ENCODE measurements at places on chromosomes 4 and X.
A peak's percentile ranks its signal among the peaks of the same experiment; 100 is the strongest.

GRCh38 chrX:100606753-100607152, 22.0 kb downstream of the TNMD start:
- DNase-seq, result no peak

DNA sequence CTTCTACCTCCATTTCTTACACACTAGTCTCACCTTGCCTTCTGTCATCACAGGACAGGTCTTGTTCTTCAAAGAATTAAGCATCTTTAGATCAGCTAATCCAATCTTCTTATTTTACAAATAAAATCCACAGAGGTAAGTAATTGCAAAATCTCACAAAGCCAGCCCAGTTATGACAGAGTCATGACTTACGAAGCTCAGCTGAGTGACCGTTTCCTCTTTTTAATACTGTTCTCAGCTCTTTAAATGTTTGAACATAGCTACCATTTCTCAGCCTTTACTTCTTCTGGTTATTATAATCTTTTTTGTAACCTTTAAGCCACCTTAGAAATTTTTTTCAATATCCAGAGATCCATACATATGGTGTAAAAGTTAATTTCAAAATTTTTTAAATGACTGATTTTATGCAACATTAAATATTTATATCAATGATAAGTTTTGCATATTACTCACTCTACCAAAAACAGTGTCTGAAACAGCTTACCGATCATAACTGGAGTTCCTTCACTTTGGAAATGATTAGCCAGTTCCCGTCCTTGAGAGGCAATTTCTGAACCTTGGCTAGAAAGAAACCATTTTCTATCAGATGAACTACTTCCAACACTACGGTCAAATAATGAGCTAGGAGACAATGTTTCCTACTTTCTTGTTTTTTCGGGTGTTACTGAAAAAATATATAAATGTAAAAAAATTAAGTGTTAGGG, 8.8 kb downstream of the ANKRD37 start:
- DNase-seq, result no peak

DNA sequence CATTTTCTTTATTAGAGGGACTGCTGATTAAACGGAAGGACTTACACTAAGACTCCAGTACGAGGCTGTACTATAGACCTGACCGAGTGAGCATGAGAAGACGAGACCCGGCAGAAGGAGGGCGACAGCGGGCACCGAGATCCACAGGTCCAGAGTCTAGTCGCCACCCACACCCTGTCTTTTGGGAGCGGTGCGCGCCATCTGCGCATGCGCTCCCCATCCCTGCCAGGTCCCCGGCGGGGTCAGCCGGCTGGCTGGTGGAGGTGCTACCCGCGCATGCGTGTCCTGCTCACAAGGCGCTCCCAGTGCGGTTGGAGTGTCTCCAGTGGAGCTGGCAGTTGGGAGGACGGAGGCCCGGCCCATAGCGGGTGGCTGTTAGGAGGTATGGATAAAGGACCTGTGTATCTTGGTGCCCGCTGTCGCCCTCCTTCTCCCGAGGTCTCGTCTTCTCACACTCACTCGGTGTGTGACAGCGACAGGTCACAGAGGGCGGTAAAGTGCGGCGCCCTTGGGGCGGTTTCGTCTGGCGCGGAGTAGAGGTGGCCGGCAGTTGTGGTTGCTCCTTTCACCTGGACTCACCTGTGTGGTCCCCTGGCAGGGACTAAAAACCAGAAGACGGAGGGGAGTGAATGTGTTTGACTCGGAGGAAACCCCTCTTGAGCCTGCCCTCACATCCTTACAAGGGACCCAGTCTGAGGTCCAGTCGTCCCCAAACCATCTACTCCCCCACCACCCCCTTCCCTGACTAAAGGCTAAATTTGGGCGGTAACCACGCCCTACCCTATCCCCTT, 7.6 kb upstream of the HSD17B10 start:
- DNase-seq, result peak; percentile 59

DNA sequence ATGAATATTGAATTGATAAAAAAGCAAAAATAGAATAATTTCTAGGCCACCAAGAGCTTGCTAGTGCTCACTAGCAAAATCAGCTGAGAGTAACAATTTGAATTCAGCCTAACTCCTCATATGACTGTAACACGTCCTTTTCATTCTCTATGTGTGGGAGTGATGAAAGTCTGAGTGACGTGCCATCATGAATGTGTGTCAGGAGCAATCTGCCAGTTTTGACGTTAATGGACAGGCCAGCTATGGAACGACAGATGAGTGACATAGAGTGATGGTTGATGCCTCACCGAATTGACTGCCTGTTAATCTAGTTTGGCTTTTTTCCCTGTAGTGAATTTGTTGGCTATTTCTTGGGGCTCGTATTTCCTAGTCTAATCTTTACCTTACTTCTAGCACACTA, 200.7 kb downstream of the TLL1 start:
- DNase-seq, result no peak

- no peak for DNase-seq
These were observed 347.1 kb downstream of the FBXW7 start for GRCh38 chr4:152188801-152189200.

- no peak for DNase-seq
These were observed 4.4 kb upstream of the PRDX4 start for GRCh38 chrX:23662853-23663252.

GRCh38 chr4:87118826-87119225, 101.6 kb downstream of the KLHL8 start:
- DNase-seq, result no peak

- no peak for DNase-seq
These were observed 205.7 kb downstream of the CAMK2D start for GRCh38 chr4:113555868-113556267.

DNA sequence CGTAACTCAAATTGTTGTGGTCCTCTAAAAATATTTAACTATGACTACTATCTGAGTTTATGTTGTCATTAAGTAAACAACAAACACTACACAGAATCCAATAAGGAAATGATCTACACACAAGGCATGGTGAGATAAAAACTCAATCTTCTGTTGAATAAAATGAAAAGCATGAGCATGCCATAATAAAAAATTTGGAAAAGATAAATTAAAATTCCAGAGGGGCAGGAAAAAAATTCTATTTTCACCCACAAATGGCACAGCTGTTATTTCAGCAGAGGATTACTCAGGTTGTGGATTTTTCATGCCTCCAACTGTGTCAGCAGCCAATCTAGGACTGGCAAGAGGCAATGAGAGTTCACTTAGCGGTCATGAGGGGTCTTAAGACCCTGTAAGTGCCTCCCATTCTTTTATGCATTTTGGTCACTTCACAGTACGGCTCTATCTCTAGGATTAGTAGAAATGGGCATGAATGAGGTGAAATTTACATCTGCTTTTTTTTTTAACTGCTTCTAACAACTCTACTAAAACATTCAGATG, 639.8 kb upstream of the DIPK2B start:
- DNase-seq, result no peak

DNA sequence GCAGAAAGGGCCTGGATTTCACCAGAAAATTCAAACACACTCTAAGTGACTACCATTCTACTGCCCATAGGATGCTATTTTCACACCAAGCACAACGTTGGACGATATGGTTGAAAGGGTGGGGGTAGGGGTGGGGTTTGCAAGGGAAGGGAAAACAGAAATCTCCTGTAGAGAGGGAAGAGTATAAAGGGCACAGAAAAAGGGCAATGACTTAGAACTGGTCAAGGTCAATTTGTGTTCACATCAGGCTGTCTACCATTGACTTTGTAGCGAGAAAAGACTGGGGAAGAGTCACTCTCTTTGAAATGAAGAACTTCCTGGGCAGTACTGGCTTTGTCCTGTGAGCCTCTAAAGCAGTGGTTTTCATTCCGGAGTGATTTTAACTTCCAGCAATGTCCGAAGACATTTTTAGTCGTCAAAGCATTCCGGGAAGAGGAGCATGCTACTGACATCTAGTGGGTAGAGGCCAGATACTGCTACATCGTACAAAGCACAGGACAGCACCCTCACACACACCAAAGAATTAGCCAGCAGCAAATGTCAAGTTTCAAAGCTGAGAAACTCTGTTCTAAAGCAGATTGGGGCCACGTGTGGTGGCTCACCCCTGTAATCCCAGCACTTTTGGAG, 48.4 kb upstream of the SLC7A3 start:
- no peak for DNase-seq

GRCh38 chr4:1502976-1503375, 96.7 kb upstream of the NKX1-1 start:
- no peak for DNase-seq

- no peak for DNase-seq
These were observed 43.2 kb downstream of the PCDH7 start for GRCh38 chr4:30763321-30763727.

DNA sequence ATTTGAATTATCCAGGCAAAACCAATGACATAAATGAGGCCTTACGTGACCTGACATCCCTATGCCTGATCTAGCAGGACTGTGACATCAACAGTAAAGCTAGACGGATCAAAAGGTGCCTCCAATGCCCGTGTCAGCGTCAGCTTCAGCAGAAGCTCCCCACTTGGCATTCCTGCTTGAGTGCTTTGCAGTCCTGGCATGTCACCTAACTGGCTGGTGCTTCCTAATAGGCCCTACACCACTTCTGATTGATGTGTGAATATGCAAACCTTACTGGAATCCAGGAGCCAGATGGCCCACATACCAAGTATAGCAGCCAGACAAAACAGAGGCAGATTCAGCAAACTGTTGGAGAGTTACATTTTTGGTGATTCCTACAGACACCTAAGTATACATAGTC, 224.2 kb downstream of the DMD start:
- DNase-seq, result no peak

DNA sequence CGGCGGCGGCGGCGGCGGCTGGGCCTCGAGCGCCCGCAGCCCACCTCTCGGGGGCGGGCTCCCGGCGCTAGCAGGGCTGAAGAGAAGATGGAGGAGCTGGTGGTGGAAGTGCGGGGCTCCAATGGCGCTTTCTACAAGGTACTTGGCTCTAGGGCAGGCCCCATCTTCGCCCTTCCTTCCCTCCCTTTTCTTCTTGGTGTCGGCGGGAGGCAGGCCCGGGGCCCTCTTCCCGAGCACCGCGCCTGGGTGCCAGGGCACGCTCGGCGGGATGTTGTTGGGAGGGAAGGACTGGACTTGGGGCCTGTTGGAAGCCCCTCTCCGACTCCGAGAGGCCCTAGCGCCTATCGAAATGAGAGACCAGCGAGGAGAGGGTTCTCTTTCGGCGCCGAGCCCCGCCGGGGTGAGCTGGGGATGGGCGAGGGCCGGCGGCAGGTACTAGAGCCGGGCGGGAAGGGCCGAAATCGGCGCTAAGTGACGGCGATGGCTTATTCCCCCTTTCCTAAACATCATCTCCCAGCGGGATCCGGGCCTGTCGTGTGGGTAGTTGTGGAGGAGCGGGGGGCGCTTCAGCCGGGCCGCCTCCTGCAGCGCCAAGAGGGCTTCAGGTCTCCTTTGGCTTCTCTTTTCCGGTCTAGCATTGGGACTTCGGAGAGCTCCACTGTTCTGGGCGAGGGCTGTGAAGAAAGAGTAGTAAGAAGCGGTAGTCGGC, 528 bp downstream of the FMR1 start:
- no peak for DNase-seq
